Breast epithelium (tissue), 4 donors: ENCODE measurements at places on chromosomes 13 and 19.

GRCh38 chr13:40490086-40490758 lies 176.2 kb downstream of the FOXO1 start:
- DNase-seq, result no peak

- no peak for DNase-seq
Measured at GRCh38 chr13:45787346-45787745, 64.2 kb downstream of the SIAH3 start.

DNA sequence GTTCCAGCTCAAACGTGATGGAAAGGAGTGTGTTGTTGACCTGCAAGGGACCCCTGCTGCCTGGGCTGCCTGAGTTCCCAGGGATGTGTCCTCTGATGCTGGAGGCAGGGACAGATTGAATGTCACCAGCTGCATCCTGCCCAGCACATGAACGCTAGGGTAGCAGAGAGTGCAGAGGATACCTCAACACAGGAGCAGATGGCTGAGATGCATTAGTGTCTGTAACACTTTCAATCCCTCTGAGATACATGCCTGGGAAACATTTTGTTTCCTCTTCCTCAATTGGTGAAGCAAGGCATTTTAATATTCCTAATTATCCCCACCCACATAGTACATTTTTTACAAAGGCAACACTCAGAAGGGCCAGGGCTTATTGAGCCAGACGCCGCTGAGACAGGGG lies 106.4 kb upstream of the UBL3 start:
- no peak for DNase-seq

DNA sequence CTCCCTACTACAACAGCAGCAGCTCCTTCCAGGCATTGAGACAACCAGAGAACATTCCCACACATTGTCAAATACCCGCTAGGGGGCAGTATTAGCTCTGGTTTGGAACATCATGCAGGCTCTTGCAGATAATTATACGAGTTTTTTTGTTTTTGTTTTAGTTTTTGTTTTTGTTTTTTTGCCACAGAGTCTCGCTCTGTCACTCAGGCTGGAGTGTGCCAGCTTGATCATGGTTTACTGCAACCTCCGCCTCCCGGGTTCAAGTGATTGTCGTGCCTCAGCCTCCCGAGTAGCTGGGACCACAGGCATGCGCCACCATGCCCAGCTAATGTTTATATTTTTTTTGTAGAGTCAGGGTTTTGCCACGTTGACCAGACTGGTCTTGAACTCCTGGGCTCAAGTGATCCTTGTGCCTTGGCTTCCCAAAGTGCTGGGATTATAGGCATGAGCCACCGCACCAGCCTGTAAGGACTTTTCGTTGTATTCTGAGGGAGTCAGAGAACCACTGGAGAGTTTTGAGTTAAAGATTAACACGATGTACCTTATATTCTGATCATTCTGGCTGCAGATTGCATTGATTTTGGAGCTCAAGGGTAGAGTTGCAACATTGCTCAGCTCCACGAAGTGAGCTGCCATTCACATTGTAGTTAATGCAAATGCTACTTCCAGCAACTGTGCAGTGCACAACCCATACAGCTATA lies 41.7 kb upstream of the CEACAM20 start:
- DNase-seq, result peak; percentile 50

DNA sequence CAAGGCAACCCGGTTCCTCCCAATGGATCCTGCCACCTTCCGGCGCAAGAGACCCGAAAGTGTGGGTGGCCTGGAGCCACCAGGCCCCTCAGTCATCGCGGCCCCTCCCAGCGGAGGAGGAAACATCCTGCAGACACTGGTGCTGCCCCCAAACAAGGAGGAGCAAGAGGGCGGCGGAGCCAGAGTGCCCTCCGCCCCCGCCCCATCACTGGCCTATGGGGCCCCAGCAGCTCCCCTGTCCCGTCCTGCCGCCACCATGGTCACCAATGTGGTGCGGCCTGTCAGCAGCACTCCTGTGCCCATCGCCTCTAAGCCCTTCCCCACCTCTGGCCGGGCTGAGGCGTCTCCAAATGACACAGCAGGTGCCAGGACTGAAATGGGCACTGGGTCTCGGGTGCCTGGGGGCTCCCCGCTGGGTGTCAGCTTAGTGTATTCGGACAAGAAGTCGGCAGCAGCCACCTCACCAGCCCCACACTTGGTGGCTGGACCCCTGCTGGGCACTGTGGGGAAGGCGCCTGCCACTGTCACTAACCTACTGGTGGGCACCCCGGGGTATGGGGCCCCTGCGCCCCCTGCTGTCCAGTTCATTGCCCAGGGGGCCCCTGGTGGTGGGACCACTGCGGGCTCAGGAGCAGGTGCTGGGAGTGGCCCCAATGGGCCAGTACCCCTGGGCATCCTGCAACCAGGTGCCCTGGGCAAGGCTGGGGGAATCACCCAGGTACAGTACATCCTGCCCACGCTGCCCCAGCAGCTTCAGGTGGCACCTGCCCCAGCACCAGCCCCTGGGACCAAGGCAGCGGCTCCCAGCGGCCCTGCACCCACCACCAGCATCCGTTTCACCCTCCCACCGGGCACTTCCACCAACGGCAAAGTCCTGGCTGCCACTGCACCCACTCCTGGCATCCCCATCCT lies 11.2 kb upstream of the PRR19 start:
- DNase-seq, result no peak

DNA sequence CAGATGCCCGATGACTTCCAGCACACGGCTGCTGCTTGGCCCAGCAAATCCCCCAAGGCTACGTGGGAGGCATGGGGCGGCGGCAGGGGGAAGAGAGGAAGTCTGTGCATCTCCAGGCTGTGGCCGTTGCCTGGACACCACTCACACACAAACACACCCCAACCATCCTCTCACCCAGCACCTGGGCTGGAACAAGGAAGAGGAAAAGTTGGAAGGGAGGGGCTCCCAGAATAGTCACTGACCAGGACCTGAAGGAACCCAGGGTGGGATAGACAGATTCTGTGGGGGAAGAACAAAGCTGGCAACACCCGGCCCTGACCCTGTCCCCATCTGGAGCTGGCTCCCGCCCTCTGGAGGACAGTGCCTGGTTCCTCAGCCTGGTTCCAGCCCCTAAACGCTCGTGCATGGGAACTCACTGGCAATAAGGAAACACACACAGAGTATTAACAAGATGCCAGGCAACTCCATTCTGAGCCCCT lies 11.2 kb downstream of the PPP6R1 start:
- peak; percentile 82 for DNase-seq

- DNase-seq, result no peak
Measured at GRCh38 chr13:39385154-39385553, 217.8 kb downstream of the LHFPL6 start.

DNA sequence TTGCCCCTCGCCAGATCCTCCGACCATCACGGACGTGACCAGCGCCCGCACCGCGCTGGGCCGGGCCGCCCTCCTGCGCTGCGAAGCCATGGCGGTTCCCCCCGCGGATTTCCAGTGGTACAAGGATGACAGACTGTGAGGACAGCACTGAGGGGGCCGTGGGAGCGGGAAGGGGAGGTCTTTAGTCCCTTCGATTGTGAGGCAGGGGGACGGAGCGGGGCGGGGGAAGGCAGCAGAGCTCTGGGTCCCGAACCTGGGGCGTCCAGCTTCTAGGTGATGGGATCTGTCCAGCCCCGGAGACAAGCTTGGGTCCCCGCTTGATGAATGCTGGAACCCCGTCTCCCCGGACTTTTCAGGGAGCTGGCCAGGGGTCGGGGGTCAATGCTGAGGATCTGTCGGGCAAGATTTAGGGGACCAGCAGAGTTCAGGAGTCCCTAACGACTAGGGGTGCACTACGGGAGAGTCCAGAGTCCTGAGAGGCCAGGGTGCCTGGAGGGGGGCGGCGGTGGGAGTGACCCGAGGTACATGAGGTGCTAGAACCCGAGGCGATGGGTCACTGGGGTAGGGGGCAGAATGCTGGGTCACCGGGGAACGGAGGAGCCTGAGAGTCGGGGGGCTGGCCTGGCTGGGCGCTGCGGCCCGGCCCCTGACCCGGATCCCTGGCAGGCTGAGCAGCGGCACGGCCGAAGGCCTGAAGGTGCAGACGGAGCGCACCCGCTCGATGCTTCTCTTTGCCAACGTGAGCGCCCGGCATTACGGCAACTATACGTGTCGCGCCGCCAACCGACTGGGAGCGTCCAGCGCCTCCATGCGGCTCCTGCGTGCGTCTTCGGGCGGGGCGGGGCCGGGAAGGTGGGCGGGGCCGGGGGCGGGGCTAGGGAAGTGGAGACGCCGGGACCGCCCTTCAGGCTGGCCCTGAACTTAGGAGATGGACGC lies 14.6 kb downstream of the VSIG10L start:
- no peak for DNase-seq

- DNase-seq, result no peak
Measured at GRCh38 chr13:90943946-90944345, 403.5 kb upstream of the MIR17HG start.

DNA sequence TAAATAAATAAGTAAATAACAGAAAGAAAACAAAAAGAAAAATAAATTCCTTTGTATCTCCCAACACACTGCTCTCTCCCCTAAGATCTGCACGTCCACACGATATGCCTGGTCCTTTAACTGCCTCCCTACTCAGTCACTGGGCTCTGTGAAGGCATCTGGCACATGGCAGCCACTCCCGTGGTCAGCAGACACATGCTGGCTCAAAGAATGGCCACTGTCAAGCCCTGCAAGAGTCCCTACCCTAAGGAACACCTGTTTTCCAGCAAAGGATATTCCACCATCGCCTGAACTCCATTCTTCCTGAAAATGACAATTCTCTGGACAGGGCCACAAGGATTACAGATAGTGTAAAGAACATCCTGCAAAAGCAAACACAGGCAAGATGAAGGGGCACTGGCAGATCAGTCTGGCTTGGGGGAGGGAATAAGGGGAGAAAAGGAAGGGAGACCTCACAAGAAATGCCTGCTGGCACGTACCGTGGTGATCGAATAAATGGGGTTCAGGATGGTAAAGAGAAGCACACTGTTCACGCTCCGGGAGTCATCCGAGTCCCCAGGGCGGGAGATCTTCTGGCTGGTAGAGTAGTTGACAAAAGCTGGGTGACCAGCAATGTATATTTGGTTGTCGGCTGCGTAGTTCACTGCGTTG lies 4.3 kb downstream of the HNRNPL start:
- DNase-seq, result no peak
